ENCODE measurements at places on chromosomes 2 and 18.

GRCh38 chr18:58391231-58391825 lies 237.6 kb downstream of the ALPK2 start:
- no peak for DNase-seq

DNA sequence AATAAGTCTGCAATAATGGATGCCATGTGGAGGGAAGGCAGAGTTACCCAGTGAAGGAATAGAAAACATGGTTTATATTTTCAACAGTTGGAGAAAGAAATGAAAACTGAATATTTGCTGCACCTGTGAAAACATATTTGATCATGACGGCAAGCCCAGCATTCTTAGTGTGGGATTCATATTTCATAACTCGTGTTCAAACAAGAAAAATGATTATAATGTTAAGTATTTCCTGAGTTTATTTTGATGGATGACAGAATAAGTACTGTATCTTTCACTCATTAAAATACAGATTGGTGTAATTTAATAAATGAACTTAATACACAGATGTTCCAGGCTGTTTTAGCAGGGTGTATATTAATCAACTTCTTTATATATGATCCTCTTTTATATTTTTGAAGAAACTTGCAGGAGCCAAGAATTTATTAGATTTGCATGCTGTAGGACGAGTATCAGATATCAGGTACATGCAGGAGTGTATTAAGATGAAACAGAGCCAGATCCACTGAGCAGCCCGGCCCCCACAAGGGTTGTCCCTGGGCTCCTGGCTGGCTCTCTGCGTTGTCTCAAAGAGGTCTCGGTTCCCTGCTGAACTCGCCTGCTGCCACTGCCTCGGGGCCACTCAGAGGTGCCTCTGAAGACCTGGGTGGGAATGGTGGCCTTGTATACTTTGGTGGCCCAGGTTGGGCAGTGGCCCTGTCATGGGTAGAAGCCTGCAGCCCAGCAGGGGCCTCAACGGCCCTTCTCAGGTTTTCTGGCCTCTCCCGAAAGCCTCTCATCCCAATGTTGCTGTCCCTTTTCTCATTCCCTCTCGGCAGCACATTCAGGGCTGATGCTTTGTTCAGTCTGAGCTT lies 95.0 kb upstream of the LDAH start:
- no peak for DNase-seq

- no peak for DNase-seq
Measured at GRCh38 chr2:10433947-10434885, 13.9 kb downstream of the ODC1 start.

DNA sequence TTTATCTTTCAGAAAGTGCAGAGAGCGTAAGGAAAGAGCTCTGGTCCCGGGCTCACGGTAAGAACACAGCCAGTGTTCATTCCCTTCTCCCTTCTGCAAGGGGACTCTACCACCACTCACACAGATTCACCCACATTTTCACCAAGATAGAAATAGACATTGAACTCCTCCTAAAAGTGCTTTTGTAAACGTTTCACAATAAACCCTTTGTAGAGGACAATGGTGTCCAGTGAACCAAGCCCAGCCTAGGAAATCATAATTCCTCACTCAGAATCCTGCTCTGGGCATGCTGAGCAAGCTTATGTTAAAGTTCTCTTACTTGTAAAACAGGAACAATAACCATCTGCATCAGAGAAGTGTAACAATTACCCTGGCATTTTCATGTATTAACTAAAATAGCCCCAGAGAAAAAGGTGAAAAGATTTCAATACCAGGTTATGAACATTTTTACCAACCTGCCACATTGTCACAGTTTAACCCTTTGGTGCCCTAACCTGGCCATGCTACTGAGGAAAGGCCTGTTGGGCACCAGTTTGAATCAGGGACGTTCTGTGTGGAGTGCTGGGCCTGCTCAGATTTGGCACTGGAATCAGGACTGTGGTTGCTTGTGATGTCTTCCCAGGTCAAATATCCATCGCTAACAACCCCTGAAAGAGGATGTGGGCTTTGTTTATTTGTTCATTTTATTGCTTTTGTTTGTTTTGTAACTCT lies 22.5 kb upstream of the NDUFV2 start:
- DNase-seq = no peak

GRCh38 chr2:185391543-185391942 lies 347.1 kb upstream of the FSIP2 start:
- DNase-seq = no peak

- DNase-seq = no peak
Measured at GRCh38 chr2:10882568-10882967, 29.2 kb upstream of the KCNF1 start.

DNA sequence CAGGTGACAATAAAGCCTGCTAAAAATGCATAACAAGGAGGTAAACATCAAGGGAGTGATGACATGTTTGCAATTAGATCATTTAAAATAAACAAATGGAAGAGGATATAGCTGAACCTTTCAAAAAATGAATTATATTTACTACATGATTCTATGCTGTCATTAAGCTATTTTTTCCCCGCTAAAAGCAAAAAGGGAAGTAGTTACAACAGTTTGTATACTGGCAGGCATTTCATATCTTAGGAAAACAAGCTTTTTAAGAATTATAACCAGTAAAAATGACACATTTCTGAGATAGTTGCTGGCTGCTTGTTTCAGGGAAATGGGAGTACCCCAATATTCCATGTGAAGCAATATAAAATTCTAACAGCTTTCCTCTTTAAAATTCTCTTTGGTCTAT lies 89.1 kb upstream of the ITGB6 start:
- no peak for DNase-seq

DNA sequence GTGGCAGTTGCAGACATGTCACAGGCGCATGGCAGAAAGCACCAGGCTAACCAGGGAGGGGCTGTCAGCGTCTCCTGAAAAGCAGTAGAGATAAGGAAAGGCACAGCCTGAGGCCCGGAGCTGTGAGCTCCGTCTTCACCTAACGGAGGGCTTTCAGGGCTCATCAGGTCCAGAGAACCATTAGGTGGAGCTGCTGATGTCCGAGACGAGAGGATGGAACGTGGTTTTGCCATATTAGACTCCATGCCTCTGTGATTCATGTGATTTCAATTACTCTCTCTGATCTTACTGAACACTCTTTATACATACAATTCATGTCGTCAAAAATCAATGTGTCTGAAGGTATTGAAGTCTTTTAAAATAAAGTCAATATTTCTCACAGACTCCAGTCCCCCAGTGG lies 120.3 kb upstream of the RAB6C start:
- no peak for DNase-seq

DNA sequence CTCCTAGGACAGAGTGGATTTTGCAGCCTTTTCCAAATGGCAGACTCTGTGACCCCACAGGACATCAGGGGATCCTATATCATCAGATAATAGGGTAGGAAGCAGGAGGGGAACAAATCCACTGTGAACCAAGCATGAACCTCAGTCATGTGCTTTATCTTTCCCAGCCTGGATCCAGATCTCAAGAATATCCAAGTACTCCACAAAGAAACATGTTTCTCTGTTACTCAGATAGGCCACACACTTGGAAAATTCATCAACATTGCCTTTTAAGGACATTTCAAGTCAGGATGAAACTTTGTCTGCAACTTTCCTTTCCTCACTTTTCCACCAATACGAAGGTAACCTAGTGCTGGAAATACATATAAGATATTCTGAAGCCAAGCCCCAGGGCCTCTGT lies 85.8 kb downstream of the RDH14 start:
- DNase-seq = no peak

- DNase-seq = no peak
Measured at GRCh38 chr2:133374781-133375180, 193.5 kb downstream of the NCKAP5 start.

GRCh38 chr2:200239216-200239615 lies 67.3 kb upstream of the SPATS2L start:
- no peak for DNase-seq

- DNase-seq = no peak
Measured at GRCh38 chr2:85355521-85355920, 952 bp downstream of the ELMOD3 start.

DNA sequence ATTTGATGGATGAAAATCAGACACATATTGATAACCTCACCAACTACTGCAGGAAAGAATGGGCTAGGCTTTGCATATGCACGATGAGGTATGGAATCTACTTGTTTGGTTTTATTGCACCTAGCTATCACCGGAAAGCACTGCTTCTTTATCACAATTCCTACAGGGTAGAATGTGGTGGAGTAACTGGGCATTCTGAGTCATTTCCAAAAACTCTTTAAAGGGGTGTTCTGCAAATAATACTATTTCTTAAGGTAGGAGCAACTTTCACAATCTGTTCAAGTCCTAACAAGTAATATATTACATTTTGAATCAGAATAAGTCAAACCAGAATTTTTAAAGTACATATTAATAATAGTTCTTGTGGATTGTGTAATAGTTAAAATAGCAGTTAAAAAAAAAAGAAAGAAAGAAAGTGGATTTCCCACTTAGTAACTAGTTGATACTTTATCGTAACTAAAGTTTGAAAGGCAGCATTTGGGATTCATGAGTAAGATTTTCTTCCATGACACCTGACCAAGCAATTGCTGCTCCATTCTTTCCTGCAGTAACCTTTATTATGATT lies 40.5 kb downstream of the INO80C start:
- no peak for DNase-seq

- no peak for DNase-seq
Measured at GRCh38 chr18:78980777-78981380, 1.3 kb downstream of the SALL3 start.

DNA sequence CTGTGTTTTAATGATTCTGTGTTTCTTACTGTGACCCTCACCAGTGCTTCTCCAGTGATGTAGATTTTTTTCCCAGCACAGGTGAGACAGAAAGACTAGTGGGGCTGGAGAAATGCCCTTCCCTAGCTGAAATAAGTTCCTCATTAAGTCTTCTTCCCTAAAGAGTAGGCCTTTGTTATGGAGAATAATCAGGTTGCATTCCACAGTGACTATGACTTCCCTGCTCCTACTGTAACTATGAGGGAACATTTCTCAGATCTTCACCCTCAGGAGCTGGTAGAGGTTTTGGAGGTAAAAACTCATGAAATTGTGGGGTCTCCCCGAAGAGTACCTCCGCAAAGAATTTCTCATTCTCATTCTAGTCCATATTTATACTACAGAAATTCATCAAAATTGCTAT lies 286.2 kb downstream of the GRB14 start:
- DNase-seq = no peak

DNA sequence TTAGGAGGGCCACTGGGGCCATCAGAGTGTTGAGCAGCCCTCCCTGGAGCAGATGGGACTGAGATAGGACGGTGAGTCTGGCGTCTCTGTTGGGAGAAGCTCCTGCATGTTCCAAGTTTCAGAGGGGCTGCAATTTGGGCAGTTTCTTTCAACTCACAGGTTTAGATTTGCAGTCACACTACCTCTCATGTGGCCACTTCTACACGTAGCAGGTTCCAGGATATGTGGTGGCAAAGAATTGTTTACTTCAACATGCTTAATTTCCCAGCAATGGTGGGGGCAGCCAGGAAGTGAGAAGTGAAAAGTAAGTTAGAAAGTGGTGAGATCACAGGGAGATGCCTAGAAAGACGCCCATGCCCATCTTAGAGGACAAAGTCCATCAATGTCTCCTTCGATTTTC lies 9.3 kb downstream of the NCK2 start:
- no peak for DNase-seq

- no peak for DNase-seq
Measured at GRCh38 chr2:26619521-26619951, 21.6 kb downstream of the CIB4 start.

- DNase-seq = no peak
Measured at GRCh38 chr2:101781326-101781725, 83.8 kb downstream of the MAP4K4 start.

DNA sequence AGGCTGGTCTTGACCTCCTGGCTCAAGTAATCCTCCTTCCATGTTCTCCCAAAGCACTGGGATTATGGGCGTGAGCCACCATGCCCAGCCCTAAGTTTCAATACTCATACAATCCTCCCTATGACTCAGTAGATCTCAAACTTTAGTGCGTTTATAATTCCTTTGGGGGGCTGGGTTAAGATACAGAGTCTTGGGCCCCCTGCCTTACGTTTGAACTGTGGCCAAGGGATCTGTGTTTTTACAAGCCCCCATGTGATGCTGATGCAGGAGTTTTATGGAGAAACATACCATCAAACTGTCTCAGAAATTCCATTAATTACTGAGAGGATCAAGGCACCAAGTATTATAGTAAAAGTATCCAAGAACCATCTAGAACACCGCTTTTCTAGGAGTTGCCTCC lies 38.2 kb upstream of the FAM136A start:
- no peak for DNase-seq

- no peak for DNase-seq
Measured at GRCh38 chr2:14554849-14555545, 77.5 kb upstream of the LRATD1 start.

GRCh38 chr2:190782264-190782663 lies 98.4 kb upstream of the GLS start:
- no peak for DNase-seq

DNA sequence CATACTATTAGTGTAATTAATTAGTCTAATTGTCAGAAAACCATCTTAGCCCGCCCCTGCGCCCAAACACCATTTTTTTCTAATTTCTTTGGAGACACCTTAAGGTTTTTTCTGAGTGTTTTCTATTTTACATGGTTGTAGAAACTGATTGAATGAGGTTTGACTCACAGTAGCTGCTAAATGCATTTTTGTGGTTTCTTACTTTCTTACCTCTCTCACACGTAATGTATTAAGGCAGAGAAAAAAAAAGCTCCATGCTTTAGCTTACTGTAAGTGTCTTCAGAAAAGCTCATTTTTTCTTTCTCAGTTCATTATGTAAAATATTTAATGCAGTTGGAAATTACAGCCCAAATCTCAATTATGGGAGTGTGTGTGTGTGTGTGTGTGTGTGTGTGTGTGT lies 548.5 kb upstream of the LRRTM4 start:
- DNase-seq = no peak

DNA sequence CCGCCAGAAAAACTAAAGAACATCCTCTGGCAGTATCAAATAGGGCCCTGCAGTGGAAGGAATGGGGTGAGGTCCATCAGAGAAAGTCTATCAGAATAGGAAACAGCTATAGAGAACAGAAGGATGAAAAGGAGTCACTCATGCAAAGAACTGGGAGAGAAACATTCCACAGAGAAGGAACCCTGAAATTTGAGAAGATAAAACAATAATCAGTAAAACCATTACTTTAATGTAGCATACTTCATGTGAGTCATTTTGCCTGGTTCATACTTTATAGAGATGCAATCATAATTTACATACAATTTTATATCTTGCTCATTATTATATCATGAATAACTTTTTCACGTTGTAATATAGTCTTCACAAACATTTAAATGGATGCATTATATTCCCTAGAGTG lies 402.2 kb downstream of the NCKAP5 start:
- DNase-seq = no peak

GRCh38 chr2:98691303-98691702 lies 39.6 kb downstream of the MGAT4A start:
- no peak for DNase-seq

DNA sequence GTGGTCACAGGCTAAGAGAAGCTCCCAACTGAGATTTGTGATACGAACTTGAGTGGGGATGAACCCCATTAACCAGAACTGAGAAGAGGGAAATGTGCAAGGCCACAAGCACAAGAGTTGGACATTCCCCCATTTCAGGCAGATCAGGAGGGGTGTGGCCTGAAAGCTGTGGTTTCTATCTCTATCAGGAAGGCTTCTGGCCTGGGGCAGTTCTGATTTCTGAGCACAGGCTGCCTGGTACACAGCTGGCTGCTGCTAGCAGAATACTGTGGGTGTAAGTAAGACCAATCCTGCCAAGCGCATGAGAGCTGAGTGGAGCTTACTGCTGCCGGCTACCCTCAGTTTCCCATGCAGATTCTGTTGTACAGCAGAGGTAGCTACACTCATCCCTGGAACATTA lies 484.6 kb downstream of the SATB2 start:
- DNase-seq = no peak
